ENCODE measurements at places on chromosomes 11 and 22.

GRCh38 chr11:64569300-64569970, 21.6 kb upstream of the SLC22A12 start:
- DNase-seq, result no peak

GRCh38 chr11:102864724-102865123, 10.1 kb downstream of the MMP12 start:
- no peak for DNase-seq

DNA sequence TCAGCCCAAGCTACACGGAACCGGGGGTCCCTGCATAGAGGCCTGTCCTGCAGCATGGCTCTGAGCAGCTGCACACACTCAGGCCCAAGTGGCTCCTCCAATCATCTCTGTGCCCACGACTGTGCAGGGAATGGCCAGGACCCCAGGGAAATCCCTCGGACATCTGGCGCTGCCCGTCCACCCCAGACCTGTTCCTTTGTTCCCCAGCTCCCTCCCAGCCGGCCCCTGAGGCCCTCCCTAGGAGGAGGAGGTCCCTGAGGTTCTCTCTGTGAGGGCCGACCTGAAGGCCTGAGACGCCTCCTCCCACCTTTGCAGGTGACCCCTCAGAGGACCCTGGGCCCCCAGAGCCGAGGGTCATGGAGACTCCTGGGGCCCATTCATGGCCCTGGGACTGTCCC, 1.1 kb downstream of the MLC1 start:
- no peak for DNase-seq

DNA sequence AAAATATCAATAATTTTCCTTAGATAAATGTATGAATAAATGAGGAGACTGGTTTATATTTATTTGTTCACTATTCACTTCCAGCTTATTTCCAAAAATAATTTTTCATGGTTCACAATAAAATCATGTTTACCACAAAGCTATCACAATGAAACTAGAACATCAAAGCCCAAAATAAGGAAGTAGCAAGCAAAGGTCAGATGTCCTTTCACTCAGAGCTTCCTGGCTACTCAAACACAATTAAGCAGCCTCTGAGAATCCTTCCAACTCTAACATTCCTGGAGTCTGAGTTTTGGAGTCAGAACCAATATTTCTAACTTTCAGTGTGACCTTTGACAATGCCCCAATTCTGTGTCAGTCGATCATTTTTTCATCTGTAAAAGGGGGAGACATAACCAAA, 527.0 kb downstream of the SOX6 start:
- no peak for DNase-seq

- no peak for DNase-seq
These were observed 726 bp downstream of the RTN4RL2 start for GRCh38 chr11:57460758-57461749.
